Testis (tissue), 5 donors: ENCODE measurements at places on chromosomes 2 and 18. TPM values are rescaled to one million over a fixed set of nuclear protein-coding genes. Genes with fewer than 3 reads are reported as not detected.

Gene ARHGAP25
- total RNA-seq, result 6.7 TPM

Gene MEP1B
- total RNA-seq, result 0.39 TPM

Gene CELF4
- total RNA-seq, result 3.9 TPM

DNA sequence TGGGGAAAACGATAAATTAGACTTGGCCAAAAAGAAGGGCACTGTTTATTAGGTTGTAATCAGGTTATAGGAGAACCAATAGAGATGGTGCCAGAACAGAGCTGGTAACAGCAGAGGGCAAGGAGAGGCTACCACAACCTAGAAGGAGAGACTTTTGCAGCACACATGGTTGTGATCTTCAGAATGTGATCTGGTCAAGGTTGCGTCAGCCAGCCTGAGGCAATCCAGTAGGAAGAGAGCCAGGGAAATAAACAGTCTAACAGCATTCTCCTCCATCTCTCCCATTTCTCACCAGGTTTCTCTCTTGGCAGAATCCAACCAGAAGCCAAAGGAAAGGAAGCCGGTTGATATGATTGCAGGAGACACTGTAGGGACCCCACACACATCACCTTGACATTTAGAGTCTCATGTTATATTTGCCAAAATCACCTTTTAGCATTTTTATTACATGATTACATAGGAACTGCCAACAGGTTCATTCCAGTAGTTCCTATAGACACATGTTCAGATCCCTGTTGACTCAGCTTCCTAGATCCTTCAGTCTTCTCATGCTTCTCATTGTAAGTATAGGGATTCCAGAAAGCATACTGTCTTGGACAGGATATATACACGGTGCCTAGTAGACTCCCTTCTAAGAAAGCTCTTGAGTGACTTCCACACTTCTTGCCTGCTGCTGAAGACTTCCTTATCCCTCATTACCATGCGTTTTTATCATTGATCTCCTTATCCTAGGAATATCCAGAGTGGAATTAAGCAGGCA lies 17.6 kb upstream of the SPATS2L start:
- H3K4me1 ChIP-seq, result no peaks in the 10 kb centered on the region
- no peaks in the 10 kb centered on the region for H3K36me3 ChIP-seq
- no peak for DNase-seq
- no peaks in the 10 kb centered on the region for H3K27me3 ChIP-seq
- no peak overlapping the region for H3K4me3 ChIP-seq

DNA sequence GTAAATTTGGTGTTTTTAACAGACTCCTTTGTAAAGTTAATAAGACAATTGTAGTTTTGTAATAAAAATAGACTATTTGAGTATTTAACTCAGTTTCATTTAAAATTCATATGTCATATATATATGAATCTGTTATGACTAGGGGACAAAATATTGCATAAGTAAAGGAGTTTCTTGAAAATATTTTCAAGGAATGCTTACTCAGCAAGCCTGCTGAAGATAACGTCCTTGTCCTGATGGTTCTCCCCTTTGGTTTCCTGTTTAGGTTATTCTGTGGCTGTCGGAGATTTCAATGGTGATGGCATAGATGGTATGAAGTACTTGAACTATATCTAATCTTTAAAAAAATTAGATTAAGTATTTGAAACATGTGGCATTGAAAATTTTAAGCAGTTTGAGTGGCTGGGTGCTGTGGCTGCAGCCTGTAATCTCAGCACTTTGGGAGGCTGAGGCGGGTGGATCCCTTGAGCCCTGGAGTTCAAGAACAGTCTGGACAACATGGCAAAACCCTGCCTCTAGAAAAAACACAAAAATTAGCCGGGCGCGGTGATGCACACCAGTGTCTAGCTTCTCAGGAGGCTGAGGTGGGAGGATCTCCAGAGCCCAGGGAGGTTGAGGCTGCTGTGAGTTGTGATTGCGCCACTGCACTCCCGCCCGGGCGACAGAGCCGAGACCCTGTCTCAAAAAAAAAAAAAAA lies 47.1 kb downstream of the ITGAV start:
- H3K27ac ChIP-seq, result no peak overlapping the region
- H3K36me3 ChIP-seq, result no peaks in the 10 kb centered on the region
- no peak overlapping the region for H3K4me3 ChIP-seq
- DNase-seq, result no peak
- H3K27me3 ChIP-seq, result no peaks in the 10 kb centered on the region

DNA sequence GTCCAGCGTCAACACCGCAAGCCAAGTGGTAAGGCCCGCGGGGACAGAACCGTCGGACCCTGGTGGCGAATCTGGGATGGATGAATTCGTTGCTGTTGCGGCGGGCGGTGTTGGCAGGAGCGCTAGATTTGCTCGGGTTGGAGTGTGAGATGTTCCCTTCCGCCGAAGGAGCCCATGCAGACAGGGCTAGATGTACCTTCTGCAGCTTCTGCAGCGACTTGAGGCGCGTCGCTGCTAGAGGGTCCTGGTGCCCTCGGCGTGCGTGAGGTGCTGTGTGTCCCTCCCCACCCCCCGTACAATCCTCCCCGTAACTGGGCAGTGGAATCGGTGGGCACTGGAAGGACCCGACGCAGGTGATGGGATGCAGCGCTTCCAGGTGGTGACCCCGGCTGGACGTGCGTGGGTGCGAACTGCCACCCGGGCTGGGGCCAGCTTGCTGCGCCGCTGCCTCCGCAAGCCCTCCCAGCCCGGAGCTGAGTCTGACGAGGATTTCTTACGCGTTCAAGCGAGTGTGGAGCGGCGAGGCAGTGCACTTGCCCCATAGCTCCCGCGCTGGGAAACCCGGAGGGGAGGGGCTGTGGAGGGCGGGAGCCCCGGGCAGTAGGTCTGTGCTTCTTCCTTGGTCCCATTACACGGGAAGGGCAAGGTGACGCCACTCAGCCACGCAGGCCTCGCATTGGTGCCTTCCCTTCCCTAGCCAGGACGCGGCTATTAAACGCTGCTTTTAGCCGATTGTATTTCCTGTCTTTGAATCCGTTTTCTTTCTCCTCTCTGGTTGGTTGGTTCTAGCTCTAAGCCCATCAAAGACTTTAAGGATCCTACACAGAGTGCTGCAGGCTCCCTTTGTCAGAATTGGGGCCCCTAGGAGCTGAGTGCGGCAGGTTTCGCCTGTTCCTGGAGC lies 34.2 kb downstream of the CHRNA1 start:
- no peaks in the 10 kb centered on the region for H3K36me3 ChIP-seq
- no peaks in the 10 kb centered on the region for H3K27me3 ChIP-seq
- peak overlapping the region; percentile 57 for H3K4me3 ChIP-seq
- DNase-seq, result peak; percentile 21
- H3K27ac ChIP-seq, result no peak overlapping the region

DNA sequence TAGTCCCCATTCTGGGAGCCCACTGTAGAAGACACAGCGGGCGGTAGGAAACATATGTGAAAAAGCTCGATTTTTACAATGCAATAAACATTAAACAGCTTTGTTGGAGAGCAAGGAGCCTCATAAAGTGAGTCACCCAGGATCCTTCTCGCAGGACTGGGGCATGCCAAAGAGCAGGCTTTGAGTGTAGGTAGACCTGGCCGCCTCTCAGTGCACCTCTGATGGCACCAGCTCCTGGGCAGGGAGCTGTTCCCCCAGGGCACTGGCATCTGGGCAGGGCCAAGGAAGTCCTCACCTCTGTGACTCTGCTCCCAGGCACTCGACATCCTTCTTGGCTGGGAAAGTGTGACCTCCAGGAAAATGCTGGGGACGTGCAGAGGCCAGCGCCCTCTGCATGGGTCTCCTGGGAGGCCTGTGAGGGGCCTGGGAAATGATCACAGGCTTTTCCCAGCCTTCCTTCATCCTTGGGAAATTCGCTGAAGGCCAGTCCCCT lies 94.2 kb downstream of the POLR1A start:
- no peak overlapping the region for H3K4me3 ChIP-seq
- no peaks in the 10 kb centered on the region for H3K36me3 ChIP-seq
- no peak for DNase-seq

GRCh38 chr2:39620067-39620466 lies 45.6 kb upstream of the TMEM178A start:
- H3K36me3 ChIP-seq, result no peaks in the 10 kb centered on the region
- H3K27me3 ChIP-seq, result no peaks in the 10 kb centered on the region
- no peak overlapping the region for H3K27ac ChIP-seq

- no peak for DNase-seq
- H3K27me3 ChIP-seq, result no peaks in the 10 kb centered on the region
- H3K4me1 ChIP-seq, result no peaks in the 10 kb centered on the region
- H3K4me3 ChIP-seq, result no peak overlapping the region
Observed at GRCh38 chr18:64287926-64288325, 139.0 kb upstream of the LINC00305 start.

- H3K36me3 ChIP-seq, result no peaks in the 10 kb centered on the region
- DNase-seq, result no peak
- no peak overlapping the region for H3K27ac ChIP-seq
- H3K27me3 ChIP-seq, result no peaks in the 10 kb centered on the region
- peaks cover 5% of the 10 kb centered on the region for H3K4me1 ChIP-seq
Observed at GRCh38 chr2:145723872-145724271, 1204.0 kb upstream of the ZEB2 start.

DNA sequence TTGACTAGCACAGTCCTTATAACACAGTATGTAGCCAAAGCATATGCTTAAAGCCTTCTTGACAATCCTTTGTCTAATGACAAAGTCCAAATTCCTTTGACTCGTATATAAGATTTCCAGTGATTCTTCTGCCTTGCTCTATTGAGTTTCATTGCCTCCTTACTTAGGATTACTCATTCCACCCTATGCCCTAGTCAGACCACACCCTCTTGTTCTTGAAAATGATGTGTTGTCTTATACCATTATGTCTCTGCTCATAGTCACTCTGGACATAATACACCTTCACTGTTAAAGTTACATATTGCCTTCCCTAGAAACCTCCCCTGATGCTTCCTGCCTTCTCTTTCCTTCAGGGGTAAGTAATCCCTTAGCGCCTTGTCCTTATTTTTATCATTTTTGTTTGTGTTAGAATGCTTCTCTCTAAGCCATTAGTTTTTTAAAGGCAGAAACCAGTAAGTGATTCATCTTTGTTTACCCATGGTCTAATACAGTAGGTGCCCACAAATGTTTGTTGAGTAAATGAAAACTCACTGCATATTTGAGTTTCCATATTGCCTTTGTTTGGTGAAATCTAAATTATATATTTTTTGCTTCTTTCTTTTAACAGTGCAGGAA lies 19.3 kb downstream of the GPD2 start:
- H3K4me3 ChIP-seq, result no peak overlapping the region
- no peaks in the 10 kb centered on the region for H3K27me3 ChIP-seq
- no peak overlapping the region for H3K27ac ChIP-seq
- H3K4me1 ChIP-seq, result no peaks in the 10 kb centered on the region
- no peak for DNase-seq

DNA sequence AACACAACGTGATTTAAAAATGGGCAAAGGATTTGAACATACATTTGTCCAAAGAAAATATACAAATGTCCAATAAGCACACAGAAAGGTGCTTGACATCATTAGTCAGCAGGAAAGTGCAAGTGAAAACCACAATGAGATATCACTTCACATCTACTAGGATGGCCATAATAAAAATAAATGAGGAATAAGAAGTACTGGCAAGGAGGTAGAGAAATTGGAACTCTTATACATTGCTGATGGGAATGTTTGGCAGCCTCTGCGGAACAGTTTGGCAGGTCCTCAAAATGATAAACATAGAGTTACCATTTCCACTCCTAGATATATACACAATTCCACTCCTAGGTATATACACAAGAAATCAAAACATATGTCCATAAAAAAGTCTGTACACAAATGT lies 51.0 kb upstream of the PGAP1 start:
- DNase-seq, result no peak
- H3K27me3 ChIP-seq, result no peaks in the 10 kb centered on the region
- no peak overlapping the region for H3K4me3 ChIP-seq
- H3K27ac ChIP-seq, result no peak overlapping the region
- H3K36me3 ChIP-seq, result no peaks in the 10 kb centered on the region

DNA sequence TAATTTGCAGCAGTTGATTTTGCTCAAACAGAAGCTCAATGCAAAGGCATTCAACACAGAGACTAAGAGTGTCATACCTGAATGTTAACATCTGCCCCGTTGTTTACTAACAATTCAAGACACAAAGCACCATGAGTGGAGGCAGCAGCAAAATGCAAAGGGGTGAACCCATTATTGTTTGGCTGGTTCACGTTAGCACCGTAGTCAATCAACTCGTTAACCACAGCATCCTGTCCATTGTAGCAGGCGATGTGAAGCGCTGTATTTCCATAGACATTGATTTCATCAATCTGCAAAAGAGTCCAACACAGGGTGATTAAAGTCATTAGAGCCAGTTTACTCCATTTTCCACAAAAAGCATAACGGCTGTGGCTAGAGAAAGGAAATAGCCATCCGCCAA lies 189.3 kb downstream of the ANKRD44 start:
- no peak for DNase-seq
- H3K27ac ChIP-seq, result no peak overlapping the region
- H3K27me3 ChIP-seq, result no peaks in the 10 kb centered on the region

- H3K36me3 ChIP-seq, result no peaks in the 10 kb centered on the region
- DNase-seq, result no peak
- H3K4me1 ChIP-seq, result no peaks in the 10 kb centered on the region
- no peak overlapping the region for H3K4me3 ChIP-seq
- no peak overlapping the region for H3K27ac ChIP-seq
Observed at GRCh38 chr2:158297606-158298005, 158.9 kb downstream of the CCDC148 start.

DNA sequence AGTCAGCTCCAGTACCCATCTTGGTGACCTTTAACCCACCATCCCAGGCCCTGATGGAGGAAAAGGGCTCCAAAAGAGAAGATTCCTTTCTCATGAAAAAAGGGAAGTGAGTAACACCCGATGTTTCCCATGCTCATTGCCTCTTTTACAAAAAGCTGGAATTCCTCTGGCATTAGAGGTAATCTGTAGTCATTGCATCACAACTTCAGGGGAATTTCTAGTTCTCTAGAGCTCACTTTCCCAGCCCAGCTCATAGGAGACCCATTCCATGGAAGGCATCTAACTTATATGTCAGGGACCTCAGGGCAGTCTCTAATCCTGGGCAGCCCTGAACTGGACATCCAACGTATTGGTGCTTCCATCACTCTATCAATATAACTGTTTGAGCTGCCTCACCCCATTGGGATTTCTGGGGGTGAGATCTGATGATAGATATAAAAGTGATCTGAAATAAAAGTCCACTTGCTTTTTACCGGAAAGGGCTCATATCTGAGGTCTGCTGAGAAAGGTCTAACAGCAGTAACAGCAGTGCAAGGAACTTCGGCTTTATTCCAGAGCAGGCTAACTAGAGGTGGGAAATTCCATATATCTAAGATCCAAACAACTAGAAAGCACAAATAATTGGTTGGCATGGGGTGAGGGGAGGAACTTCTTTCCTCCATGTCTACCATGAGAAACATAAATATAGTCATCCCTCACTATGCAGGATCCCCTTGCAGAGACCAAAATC lies 106.1 kb downstream of the ETAA1 start:
- peaks cover 6% of the 10 kb centered on the region for H3K4me1 ChIP-seq
- no peaks in the 10 kb centered on the region for H3K36me3 ChIP-seq
- no peak for DNase-seq
- H3K27ac ChIP-seq, result no peak overlapping the region
